ENCODE measurements at places on chromosomes 6 and 20.
A peak's percentile ranks its signal among the peaks of the same experiment; 100 is the strongest.

DNA sequence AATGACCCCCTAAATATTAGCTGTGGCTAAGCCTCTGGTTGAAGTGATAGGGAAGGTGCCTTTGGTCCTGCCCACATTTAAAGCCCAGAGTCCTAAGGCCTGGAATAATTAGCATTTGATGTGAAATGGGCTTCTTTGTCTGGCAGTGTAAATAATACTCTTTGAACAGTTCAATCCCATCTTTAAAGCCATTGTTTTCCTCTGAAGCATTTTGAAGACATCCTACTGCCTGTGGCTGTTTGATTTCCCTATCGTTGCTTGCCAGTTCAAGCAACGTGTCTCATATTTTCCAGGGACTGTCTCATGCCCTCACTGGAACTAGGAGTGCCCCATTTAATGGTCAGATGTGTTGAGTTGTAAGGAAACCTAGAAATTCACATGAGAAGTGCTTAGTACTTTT, 89.3 kb upstream of the BTN3A2 start:
- DNase-seq: no peak

DNA sequence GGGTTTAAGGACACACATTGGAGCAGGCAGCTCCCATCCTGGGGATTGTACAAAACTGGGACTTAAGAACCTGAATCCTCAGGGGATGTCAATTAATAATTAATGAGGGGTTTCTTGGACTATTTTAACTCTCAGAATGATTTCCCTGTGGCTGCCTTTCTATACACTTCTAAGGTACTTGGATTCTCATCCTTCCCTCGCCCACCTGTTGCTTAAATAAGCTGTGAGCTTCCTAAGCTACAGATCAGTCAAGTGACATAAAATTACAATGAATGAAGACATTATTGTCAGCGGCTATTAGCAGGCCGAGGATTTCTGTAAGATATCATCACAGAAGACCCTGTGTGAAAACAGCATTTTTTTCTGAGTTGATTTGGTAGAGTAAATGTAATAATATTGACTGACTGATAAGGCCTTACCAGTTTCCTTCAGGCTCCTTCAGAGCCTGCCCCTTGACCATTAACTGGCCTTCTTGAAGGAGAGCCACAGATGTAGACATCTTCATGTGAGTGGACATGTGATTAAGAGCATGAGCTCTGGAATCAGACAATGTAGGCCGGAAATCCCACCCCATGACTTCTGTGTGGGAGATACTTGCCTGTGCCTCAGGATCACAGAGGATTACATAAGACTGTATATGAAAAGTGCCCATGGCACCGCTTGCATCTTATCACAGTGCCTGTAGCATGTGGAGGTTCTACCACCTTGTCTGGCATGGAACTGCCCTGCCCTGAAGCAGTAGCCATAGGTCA, 101.7 kb downstream of the TULP4 start:
- no peak for DNase-seq

GRCh38 chr6:16183187-16183664, 54.3 kb downstream of the MYLIP start:
- DNase-seq: peak; percentile 71

DNA sequence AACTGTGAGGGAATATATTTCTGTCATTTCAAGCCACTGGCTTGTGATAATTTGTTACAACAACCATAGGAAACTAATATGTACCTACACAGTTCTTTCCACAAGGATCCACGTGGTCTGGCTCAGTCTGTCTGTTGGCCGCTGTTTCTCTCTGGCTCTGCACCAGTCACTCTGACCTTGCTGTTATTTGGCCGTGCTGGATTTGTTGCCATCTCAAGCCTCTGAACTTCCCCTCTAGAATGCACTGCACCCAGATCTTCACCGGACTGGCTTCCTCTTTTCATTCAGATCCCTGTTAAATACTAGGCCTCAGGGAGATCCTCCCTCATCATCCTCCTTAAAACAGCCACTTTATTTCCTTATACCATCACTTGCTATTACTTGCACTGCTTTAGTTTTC, 446.8 kb downstream of the TFAP2B start:
- no peak for DNase-seq

GRCh38 chr6:10082385-10082784, 332.5 kb downstream of the TFAP2A start:
- DNase-seq: no peak
